ENCODE measurements at places on chromosomes 2 and 18. TPM values are rescaled to one million over a fixed set of nuclear protein-coding genes. Genes with fewer than 3 reads are reported as not detected.

Gene SP100
- 141 TPM for total RNA-seq

Gene ANKRD30B
- total RNA-seq, result 0.36 TPM

Gene NTSR2
- not detected for total RNA-seq

Gene NMUR1
- total RNA-seq, result not detected

Gene ASIC4
- not detected for total RNA-seq

Gene G6PC2
- not detected for total RNA-seq

Gene RUFY4
- total RNA-seq, result not detected

Gene IL36A
- total RNA-seq, result not detected

Gene TCF7L1
- total RNA-seq, result 2.9 TPM

Gene TEX44
- not detected for total RNA-seq

Gene ANXA4
- 51.4 TPM for total RNA-seq

Gene RGPD3
- 0.36 TPM for total RNA-seq

Gene FTCDNL1
- 5.0 TPM for total RNA-seq

Gene PCARE
- under 0.01 TPM for total RNA-seq

Gene KLF11
- 32.7 TPM for total RNA-seq

Gene REG1B
- not detected for total RNA-seq

Gene LOXL3
- total RNA-seq, result 5.4 TPM

Gene TTR
- total RNA-seq, result not detected

Gene NAB1
- 102 TPM for total RNA-seq

Gene ABCA12
- under 0.01 TPM for total RNA-seq

Gene SGO2
- total RNA-seq, result 3.3 TPM

Gene PRKAG3
- not detected for total RNA-seq

Gene ADAM23
- total RNA-seq, result 2.1 TPM

Measured in sigmoid colon (tissue), 7 donors.